ENCODE measurements at places on chromosomes 1 and 21.

GRCh38 chr1:37441490-37441889 is 32.9 kb upstream of the ZC3H12A start:
- DNase-seq = no peak

DNA sequence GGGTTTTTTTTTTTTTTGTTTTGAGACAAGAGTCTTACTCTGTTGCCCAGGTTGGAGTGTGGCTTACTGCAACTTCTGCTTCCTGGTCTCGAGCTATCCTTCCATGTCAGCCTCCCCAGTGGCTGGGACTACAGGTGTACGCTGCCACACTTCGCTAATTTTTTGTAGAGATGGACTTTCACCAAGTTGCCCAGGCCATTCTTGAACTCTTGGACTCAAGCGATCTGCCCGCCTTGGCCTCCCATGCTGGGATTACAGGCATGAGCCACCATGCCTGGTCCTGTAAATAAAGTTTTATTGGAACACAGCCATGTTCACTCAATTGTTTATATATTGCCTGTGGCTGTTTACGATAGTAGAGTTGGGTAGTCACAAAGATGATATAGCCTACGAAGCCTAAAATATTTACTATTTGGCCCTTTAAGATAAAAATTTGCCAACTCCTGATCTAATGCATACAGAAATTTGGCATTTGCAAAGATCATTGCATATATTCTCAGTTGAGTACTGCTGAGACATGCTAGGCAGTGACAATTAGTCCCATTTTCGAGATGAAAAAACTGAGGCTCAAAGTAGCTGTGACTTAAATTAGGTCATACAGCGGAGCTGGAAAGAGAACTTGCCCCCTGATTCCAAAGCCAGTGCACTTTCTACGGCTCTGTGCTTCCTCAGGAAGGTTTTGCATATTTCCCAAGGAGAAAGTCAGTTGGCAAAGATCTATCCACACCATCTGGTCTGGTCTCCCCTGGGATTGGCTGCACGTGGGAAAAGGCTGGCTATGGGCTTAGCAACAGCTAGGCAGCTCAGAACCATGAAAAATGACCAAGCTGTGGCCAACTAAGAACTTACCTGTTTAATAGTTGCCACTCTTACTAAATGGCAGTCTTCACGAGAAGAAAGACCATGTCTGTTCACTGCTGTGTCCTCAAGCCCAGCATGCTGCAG is 19.4 kb downstream of the MECR start:
- DNase-seq = no peak

DNA sequence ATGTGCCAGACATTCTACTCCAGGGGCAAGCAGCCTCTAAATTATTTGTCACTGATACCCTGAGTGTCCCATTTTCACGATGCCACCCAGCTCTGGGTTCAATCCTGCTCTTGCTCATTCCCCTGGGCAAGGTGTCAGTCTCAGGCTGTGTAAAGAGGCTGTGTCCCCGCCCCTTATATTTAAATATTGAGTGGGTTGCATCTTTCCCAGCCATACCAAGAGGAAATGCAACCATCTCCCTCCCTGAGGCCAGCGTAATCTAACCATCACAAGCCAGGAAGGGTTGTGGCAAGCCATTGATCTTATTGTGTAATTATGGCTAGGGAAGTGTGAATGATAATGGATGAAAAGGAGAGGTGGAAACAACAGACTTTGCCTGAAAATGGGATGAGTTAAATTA is 54.7 kb upstream of the CLDN14 start:
- no peak for DNase-seq

DNA sequence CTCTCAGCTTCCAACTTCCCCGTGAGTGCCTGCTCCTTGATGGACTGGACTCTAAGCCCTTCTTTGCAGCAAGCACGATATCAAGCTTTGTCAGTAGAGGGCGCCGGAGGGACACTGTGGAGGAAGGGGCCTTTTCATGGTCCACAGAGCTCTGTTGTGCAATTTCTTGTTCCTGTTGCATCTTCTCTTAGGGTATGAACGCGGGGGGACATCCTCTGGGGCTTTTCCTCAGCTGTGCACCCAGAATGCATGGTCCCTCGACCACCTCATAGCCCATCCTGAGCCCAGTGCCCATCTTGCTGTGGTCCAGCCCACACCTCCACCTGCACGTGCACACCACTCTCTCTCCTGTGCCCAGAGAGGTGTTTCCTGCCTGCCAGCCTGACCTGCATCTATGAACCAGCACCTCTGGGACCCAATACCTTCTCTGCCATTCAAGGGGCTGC is 556.8 kb downstream of the PTPRU start:
- DNase-seq = peak; percentile 74

DNA sequence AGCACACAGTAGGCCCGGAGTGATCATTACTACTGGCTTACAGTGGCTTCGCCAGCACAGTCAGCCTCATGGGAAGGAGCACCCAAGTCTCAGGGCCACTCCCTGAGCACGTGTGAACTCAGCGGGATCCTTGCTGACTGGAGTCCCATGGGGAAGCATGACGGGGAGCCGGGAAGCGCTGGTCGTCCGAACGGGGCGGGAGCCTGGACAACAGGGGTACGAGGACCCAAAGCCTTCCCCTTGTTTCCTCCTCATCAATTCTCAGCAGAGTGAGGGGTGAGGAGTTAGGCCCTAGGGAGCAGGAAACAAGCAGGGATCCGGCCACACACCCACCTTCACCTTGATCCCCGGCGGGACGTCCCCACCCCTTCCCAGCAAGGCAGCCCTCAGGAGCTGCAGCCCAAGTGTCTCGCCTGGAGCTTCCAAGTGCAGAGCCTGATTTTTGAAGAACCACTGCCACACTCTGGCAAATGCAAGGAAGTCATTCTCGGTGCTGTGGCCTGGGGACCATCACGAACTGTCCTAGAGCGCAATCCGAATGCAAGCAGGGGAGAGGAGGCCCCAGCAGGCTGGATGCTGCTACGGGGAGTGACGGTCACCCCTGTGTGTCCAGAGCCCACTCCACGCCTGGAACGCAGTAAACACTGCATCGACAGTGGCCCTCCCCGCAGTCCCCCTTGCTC is 35.5 kb downstream of the TOMM20 start:
- no peak for DNase-seq

- no peak for DNase-seq
Observed at GRCh38 chr1:67135354-67135753, 584 bp upstream of the C1orf141 start.

DNA sequence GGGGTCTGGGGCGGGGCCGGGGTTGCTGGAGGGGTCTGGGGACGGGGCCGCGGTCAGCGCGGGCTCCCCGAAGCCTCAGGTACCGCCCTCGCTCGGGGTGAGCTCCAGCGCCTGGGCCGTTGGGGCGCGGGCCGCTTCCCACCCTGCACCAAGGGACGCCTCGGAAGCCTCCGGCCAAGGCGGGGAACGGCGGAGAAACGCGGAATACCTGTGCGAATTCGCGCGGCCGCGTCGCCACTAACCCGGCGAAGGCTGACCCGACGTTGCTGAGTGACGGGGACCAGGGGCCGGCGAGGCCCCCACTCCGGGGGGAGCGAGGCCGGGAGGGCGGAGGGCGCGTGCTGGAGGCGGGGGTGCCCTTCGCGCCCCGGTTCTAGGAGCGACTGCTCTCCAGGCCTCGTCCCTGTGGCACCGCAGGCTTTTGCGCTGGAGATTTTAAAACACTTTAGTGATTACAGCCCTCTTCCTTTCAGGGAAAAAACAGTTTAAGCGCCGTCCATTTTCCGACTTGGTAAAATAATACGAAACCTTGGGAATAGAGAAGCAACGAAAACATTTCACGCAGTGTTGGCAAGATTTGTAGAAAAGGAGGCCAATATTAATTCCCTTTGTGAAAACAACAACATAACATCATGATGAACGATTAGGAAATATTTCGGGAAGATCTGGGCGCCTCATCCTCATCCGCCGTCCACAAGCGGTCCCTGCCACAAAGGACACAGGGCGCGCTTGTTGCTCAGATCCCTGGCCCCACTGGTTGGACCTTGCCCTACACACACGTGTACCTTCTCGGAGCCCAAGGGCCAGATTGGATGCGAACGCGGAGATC is 971 bp upstream of the GNG4 start:
- no peak for DNase-seq

GRCh38 chr1:107750364-107750959 is 214.5 kb downstream of the VAV3 start:
- peak; percentile 15 for DNase-seq

DNA sequence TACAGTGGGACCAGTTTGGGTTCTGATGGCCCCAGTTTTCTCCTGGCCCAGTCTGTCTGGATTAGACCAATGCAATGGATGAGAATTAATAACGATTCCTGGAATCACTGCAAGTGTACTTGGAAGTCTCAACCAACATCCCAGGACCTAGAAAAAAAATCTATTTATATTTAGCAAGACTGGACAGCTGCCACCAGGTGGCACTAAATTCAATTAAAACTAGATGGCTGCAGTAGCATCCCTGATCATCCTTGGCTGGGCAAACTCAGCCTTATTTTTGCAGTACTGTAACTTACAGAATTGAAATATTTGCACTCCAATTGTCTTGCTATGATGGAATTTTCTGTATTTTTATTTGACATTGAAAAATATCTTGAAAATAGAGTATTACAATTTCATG is 165.7 kb downstream of the NCAM2 start:
- DNase-seq = peak; percentile 32

- peak; percentile 85 for DNase-seq
Observed at GRCh38 chr1:32349211-32349708, 13.0 kb downstream of the FAM229A start.

- no peak for DNase-seq
Observed at GRCh38 chr1:28241638-28242241, 5.8 kb downstream of the ATP5IF1 start.

DNA sequence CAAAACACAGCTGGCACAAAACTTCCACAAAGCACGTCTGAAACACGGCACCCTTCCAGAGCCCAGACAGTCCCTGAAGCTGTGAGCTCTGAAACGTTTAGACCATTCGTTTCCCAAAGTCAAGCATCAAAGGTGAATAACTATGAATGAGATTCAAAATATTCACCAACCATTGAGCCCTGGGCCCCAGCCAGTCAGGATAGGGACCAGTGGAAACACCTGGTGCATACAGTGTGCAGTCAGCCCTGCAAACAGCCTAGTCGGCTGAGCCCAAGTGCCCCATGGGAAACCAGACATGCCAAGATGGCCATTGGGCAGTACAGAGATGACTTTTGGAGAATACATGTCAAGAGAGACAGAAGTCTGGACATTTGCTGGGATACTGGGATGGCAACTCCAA is 90.4 kb upstream of the EDN2 start:
- no peak for DNase-seq

DNA sequence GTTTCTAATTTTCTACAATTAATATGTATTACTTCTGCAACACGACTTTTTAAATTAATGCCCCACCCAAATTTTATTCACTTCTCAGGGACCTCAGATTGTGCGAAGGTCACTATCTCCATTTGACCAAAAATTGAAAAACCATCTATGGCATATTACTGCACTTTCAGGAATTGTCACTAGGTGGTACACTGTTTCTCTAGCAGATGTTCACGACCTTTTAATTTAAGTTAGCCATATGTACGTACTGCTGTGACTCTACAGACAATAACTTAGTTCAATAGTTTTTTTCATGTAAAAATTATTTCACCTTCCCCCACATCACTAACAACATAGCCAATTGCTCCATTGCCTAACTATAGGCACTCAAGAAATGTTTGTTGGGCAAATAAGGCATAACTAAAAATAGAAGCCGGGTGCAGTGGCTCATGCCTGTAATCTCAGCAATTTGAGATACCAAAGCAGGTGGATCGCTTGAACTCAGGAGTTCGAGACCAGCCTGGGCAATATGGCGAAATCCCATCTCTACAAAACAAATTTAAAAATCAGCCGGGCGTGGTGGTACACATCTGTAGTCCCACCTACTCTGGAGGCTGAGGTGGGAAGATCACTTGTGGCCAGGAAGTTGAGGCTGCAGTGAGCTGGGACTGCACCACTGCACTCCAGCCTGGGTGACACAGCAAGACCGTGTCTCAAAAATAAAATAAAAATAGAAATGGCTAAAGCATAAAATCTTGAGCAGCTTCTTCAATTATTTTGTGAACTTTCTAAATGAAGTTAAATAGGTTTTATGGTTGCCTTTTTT is 75.7 kb upstream of the PKN2 start:
- DNase-seq = no peak

DNA sequence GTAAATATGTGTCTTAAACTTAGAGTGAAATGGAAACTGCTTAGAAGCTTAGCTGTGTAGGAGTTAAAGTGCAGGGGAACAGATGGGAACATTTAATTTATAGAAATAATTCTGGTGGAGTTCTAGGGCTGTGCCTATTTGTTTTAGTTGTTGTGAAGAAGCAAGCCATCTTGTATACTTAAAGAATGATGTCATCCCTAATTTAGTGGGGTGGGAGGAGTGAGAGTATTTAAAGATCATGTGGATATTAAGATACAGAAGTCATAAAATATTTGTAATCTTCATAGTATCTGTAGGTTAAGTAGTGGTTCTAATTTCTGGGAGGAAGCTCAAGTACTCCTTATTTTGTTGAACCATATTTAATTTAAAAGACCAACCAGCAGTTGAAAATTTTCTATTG is 41.5 kb downstream of the BACH1 start:
- no peak for DNase-seq

DNA sequence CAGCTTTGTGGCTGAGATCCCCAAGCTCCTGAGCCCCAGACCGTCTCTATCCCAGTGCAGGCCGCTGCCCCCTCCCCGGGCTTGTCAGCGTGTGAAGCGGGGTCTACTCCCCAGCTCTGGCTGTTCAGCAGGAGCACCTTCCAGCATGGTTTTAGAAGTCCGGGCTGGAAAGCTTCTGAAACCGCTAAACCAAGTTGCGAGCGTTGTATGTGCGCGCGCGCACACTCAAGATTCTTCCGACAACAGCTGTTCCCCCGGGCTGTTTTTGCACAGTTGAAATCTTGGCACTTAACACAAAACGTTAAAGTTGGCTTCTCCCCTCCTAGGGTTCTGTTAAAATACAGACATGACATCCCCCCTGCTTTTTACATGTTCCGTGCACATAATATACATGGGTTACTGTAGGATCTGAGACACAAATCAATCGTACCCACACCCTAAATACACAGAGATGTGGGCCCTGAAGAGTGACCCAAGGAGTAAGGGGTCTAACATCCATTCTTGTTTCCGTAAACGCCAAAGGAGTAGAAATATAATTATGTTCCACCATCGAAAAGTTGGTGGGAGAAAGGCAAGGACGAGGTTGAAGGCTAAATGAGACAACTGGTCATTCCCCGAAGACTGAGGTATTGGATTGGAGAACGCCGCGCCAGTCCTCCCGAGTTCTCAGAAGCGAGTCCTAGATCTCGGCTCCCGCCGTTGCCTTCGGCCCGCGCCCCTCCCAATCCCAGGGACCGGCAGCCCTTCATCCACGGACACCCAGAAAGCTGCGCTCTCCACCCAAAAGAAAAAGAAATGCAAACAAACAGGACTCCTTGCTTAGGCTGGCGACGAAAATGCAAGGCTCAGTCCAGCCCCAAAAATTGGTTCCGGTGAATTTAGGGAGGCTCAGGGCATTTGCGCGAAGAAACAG is 1.3 kb downstream of the TBX15 start:
- no peak for DNase-seq

Data from CMK (cell line).